Caco-2 (cell line): ENCODE measurements at places on chromosomes 1 and 21. TPM values are rescaled to one million over a fixed set of nuclear protein-coding genes. Genes with fewer than 3 reads are reported as not detected.

SNRNP40 gene
- 49.5 and 56.5 TPM in 2 replicates for total RNA-seq

GRCh38 chr1:6101826-6102531, 56.3 kb downstream of the KCNAB2 start:
- DNase-seq, result no peak

DNM3 gene
- 0.11 TPM in 1 of 2 replicates, not detected in the other for total RNA-seq

GRCh38 chr1:182143825-182144645, 82.5 kb upstream of the ZNF648 start:
- no peak for DNase-seq

DNA sequence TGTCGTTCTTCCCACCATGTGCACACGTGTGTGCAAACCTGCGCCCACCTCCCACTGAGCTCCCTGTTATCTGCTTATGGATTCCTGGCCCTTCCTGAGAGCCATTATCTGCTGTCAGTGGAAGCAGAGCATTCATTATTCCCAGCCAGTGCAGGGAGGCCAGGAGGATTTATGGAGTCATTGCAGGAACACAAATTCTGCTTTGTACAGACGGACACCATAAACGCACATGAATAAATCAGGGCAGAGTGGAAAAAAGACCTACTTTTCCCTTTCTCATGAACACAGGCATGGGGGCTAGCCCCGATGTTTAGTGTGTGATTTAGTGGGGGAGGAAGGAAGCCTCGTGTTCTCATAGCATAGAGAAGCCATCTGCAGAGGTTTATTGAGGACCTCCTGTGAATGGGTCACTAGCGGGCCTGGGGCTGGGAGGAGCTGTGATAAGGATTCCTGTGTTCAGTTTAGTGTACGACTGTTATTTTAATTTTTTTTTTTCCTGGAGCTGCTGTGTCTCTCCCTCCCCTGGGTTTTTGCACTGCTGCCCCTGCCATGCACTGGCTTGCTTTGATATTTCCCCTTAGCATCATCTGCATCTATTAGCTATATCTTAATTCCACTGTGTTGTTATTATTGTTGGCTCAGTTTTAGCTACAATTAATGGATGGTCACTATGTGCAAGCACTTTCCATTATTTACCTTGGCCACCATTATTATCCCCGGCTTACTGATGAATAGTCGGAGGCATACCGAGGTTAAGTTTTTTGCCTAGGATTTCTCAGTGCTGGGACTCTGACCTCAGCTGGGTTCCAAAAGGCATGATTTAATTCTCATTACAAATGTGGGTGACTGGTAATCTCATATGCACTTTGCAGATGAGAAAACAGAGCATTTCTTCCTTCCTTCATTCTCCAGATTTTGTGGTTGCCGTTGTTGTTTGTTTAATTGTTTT, 33.0 kb downstream of the HUNK start:
- no peak for DNase-seq

GRCh38 chr1:1563688-1564087, 11.0 kb downstream of the SSU72 start:
- no peak for DNase-seq

DNA sequence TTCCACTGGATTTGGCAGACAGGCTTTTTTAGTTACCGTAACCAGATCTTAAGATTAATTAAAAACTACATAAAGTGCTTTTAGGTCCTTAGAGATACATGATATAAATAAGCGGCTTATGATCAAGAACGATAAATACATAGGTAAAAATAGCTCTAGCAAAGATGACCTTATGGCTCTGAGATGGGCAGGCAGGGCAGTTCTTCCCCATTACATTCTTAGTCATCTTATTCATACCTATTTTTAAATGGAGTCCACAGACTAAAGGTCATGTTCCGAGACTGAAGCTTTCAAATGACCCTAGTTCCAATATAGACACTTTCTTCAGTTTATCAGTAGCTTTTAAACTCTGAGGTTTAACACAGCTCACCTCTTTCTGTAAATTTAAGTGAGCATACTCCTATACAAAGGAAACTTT, 4.3 kb downstream of the MCL1 start:
- no peak for DNase-seq

GRCh38 chr1:80640978-80641377, 1159.8 kb upstream of the ADGRL2 start:
- no peak for DNase-seq

GRCh38 chr1:155607708-155608107, 2.3 kb upstream of the MSTO1 start:
- no peak for DNase-seq

DNA sequence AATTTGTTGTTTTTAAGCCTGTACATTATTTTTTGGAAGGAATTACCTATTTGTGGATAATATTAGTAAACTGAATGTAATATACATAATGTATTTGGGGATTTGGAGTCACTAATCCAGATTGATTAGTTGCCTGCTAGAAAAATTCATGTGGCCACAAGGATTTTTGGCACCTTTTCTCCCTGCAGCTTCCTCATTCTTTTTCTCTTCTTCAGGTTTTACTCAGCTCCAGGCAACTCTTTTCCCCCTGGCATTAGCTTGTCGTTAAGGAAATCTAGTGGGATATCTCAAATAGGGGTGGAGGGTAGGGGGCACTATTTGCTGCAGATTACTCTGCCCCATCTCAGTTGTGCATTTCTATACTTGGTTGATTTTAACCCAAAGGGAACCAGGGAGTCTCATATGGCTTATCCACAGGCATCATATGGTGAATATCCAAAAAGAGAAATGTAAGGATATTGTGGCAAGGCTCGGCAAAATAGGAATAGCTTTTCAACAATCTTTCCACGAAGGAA, 203.1 kb downstream of the NFIA start:
- DNase-seq, result no peak

DNA sequence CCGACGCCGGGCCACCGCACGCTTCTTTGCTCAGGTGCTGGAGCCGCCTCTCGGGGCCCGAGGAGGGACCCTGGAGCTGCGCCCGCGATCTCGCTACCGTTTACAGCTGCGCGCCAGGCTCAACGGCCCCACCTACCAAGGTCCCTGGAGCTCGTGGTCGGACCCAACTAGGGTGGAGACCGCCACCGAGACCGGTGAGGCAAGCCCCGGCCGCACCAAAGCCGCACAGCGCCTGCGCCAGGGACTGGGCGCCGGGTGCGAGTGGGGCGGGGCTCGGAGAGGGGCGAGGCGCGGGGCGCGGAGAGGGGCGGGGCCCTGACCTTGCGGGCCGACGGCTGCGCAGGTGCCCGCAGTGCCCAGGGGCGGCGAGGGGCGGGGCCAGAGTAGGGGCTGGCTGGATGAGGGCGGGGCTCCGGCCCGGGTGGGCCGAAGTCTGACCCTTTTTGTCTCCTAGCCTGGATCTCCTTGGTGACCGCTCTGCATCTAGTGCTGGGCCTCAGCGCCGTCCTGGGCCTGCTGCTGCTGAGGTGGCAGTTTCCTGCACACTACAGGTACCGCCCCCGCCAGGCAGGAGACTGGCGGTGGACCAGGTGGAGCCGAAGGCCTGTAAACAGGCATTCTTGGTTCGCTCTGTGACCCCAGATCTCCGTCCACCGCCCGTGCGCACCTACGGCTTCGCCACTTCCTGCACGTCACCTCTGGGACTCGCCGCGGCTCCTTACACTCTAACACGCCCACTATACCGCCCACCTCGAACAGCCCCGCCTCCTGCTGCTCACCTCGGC, 9.8 kb upstream of the CDC20 start:
- DNase-seq, result peak; percentile 93

CALML6 gene
- 1.2 and 1.4 TPM in 2 replicates for total RNA-seq

DNA sequence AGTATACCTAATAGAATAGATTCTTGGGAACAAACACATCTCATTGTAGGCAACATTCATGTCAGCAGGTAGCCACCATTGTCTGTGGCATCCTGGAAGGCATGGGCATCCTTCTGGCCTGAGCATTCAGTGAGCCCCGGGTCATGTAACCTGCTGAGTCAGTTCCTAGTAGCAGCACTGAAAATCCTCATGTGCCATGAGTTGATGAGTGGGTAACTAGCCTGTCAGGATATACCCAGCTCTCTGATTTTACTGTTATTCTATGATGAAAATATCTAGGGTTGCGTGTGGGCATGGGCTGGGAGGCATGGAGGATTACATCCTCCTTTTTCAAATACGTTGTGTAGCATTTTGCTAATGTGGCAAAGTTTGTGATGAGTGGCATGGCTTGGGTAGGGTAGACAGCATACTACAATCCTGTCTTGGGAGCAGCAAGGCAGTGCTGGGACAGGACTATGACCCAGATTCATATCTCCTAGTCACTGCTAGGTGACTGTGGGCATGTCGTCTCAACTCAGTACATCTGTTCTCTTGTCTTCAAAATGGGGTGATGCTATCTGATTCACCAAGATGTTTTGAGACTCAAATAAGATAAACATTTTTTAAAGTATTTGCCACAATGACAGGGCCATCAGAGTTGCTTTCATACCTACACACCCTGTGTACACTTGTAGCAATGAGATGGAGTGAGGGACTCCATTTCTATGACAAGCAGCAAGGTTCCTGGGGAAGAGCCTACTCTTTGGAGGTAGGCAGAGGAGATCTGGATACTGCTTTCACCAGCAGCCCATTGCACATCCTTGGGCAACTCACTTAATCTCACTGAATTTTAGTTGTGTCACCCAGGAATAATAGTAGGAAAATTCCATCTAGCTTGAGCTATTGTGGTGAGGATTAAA, 62.5 kb downstream of the CD58 start:
- DNase-seq, result no peak

ACTN2 gene
- total RNA-seq, result not detected in 2 replicates

GRCh38 chr21:21002153-21002552, 3.9 kb downstream of the NCAM2 start:
- DNase-seq, result no peak

PRDM16 gene
- 4.2 and 5.3 TPM in 2 replicates for total RNA-seq

TNNT2 gene
- total RNA-seq, result 5.9 and 7.3 TPM in 2 replicates

DNA sequence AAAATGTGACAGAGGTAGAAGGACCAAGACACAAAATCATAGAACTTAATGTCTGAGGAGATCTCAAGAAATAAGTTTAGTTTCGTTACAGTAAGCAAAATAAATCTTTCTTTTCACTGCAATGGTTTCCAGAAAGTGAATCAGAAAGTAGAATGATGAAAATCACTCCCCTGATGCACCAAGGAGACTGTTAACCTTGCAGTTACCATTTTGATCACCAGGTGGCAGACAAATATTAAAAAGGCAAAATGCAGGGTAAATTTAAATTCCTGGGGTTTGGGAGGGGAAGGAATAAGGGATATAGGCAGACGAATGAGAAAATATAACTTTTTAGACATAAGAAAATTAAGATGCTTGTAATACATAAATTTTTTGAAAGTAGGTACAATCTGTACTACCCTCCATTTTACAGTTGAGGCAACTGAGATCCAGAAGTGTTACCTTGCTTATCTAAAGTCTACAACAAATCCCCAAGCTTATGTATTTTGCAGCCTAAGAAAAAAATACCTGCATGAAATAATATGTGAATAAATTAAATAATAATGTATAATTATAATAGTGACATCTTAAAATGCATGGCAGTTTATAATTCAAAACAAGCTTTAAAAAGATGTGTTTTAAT, 253.2 kb downstream of the CRB1 start:
- DNase-seq, result no peak

INKA2 gene
- 5.8 and 8.5 TPM in 2 replicates for total RNA-seq

KLF17 gene
- total RNA-seq, result not detected in 2 replicates

DNA sequence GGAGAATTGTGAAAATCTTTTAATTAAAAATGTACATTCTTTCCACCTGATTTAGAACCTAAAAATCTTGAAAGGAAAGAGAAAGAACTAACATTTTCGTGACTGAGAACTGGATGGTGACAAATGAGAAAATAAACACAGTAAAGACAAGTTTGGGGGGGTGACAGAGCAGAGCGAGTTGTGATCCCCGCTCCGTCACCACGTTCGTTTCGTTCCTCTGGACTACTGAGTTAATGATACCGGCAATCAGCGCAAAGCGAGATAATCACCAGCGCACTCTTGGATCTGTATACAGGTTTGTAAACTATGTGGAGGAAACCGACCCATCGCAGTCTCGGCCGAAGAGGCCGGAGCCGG, 31.2 kb upstream of the CFAP126 start:
- DNase-seq, result no peak

DNA sequence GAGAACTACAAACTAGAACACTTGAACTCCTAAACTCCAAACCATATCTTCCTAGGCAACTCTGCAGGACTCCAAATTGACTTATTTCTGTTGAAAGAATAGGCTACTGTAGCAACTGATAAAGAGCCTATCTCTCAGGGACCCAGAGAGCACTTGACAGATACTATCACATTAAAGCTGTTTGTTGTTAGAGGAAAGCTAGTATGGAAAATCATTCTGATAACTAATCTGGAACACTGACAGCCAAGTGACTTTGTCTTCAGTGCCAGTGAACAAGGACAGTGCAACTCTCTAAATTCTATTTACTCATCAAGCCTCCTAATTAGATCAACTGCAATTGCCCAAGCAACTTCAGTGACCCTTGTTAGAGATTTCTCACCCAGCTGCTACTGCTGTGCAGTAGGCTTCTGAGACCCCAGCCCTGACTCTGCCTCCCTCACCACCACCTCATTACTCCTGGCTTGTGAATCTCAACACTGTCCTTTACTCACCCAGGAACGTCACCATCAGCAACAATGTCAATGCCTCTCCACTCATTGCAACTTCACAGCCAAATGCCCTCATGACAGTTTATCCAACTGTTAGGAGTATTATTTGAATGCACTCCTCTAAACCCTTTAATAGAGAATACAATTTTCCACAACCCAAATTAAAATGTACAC, 7.4 kb upstream of the RGS13 start:
- DNase-seq, result no peak

DNA sequence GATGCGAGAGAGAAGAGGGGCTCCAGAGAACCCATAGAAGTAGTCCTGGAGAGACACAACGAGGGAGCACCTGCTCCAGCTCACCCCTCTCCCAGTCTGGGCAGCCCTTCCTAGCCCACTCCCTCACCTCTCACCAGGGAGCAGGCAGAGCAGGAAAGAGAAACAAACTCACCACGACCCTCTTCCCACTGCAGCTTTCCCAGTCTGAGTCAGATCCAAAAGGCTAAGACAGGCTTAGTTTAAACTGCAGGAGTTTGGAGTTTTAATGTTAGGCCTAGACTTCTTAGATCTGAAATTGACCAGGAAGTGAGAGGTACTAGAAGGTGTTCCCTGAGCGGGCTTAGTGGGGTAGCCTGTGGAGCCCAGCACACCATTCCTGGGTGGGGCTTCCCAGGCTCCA, 29.6 kb downstream of the SLC1A7 start:
- DNase-seq, result no peak

- no peak for DNase-seq
These were observed 4.8 kb downstream of the RIPK4 start for GRCh38 chr21:41761934-41762635.

GRCh38 chr1:151539321-151540020, 638 bp upstream of the TUFT1 start:
- DNase-seq, result peak; percentile 96
